Stimulated activated CD4-positive, alpha-beta T cell treated with anti-CD3 and anti-CD28 coated beads, Interleukin-12 subunit alpha, Interleukin-12 subunit beta, amount 100 ng/mL, for 24 hours (primary cell): ENCODE measurements at places on chromosomes 4 and X.

DNA sequence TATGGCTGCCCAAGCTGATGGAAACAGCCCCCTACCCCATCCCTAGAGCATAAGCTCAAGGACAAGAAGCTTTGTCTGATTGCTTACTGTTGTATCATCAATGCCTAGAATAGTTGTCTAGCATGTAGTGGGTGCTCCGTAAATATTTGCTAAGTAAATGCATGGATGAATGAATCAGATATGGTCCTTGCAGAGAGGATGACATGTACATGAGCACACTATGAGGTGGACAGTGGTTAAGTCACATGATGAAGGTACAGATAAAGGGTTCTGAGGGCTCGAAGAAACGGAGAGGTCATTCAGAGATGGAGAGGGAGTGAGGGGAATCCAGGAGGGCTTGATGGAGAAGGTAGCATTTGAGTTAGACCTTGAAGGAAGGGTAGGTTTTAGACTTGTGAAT, 214.2 kb downstream of the RBMX2 start:
- DNase-seq, result no peak

DNA sequence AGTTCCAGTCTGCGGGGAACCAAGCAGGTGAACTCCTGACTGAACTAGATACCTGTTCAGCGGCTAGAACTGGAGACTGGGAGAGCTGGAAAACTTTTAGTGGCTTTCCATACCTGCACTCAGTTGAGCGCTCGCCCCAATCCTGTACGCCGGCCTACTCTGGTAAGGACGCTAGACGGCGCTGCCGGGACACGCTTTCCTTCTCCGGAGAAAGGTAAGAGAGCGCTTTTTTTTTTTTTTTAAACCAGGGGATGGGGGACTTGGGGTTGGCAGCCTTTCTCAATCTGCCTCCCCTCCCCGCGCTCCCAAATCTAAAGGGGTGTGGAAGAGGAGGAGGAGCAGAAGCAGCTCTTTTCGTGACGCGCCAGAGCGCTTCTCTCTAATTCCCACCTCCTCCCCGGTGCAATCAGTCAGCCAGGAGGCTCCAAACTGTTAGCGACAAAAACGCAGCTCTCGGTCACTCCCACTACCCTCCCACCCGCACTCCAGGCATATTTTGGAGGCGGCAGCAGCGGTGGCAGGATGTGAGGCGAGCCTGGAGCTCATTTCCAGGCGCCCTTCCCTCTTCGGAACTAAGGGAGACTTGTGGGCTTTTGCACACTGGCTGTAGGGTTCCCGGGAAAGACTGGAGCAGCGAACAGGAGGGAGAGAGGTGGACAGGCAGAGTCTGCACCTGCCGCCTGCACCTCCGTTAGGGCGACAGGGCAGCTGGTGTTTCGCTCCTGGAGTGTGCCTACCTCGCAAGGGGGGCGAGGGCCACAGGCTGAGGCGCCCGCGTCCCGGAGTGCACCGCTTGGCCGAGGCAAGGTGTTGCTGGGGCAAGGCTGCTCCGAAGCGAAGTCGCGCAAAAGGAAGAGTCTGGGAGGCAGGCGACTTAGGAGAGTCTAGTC, at the start of gene IL1RAPL2:
TSS of gene IL1RAPL2 (plus strand) at position 409 of the 890 bp plus-strand sequence.
- DNase-seq, result no peak

- DNase-seq, result no peak
Measured at GRCh38 chrX:54695231-54695630, 102.8 kb downstream of the ITIH6 start.

DNA sequence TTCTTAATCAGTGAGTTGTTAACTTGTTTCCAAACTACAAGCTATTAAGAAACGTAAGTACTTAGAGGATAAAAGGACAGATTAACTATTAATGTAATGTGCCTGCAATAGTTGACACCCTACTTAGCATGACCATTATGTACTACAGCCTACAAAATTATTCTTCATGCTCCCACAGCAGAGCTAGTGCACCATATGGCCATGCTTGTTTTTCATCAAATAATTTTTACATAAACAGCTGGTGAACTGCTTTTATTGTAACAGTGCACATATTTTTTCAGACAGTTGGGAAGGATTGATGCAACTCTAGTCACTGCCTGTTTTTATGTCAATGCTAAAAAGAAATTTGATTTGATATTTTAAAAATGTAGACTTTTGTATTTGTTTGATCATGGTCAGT, 10.2 kb upstream of the MAGEB10 start:
- DNase-seq, result no peak

DNA sequence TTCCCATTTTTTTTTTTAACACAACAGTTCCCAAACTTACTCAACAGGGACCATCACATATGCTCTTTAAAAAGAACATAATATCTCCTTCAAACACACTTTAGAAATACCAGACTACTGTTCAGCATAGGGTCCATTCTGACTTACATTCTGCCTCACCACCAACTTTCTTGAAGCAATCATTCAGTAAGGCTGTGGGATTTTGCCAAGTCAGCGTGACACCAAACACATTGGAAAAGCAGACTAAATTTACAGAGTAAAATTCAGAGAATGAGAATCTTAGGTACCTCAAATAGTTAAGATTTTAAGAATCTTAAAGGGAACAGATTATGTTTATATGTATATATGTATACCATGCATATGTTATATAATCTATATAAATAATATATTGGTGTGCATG, 7.2 kb upstream of the PUDP start:
- DNase-seq, result no peak

DNA sequence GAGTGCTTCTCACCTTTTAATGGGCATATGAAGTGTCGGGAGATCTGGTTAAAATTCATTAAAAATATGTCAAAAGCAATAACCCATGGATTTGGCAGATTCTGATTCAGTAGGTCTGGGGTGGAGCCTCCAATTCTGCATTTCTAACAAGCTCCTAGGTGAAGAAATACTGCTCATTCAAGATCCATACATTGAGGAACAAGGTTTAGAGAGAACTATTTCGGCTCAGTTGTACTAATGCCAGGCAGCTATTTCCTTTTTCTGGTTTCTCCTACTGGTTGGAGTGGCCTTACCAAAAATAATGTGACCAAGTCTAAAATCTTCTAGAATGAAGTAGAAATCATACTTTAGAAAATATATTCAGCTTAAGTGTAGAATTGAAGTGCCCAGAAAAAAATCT, 117.5 kb downstream of the TSPAN7 start:
- no peak for DNase-seq

DNA sequence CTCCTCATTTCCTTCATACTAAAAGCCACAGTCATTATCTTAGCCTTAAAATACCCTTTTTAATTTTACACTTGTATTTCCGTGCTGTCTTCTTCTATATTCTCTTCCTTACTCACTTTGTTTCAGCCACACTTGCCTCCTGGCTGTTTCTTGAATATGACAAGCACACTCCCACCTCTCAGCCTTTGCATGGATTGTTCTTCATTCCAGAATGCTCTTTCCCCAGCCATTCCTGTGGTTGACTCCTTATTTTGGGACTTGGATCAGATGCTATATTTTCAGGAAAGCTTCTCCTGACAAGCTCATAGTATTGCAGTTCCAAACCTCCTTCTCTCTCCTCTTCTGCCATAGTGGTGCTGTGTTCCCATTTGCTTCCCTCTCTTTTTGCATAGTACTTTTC, 291.3 kb downstream of the PDHA2 start:
- no peak for DNase-seq

- DNase-seq, result no peak
Measured at GRCh38 chrX:108271397-108271787, 166.8 kb downstream of the COL4A6 start.

- DNase-seq, result peak; percentile 1
Measured at GRCh38 chrX:64204701-64205440, 637 bp downstream of the AMER1 start.

- no peak for DNase-seq
Measured at GRCh38 chrX:81316163-81316562, 114.3 kb downstream of the SH3BGRL start.

GRCh38 chr4:165299399-165300060, 27.9 kb upstream of the MSMO1 start:
- no peak for DNase-seq

DNA sequence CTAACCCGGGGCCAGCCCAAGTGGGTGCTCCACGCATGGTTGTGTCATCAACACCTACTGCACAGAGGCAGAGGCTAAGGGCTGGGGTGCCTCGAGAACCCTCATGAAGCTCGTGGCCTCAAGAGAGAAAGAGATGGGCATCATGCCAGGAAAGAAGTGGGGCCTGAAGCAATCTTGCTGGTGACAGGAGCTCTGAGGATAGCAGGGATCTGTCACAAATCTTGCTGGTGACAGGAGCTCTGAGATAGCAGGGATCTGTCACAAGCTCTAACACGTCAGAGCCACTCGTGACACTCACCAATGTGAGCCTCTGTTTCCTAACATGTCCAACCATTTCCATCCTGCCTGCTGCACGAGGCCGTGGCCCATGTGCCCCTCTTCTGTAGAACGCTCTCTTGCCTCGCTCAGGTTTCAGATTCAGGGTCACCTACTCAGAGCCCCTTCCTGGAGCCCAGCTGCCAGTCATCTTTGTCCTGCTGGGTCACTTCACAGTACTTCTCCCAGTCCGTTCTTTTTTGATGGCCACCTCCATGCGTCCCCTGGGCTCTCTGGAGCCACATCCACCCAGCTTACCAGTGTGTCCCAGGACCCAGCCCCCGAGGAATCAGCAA, 21.1 kb downstream of the PNMA6E start:
- no peak for DNase-seq

DNA sequence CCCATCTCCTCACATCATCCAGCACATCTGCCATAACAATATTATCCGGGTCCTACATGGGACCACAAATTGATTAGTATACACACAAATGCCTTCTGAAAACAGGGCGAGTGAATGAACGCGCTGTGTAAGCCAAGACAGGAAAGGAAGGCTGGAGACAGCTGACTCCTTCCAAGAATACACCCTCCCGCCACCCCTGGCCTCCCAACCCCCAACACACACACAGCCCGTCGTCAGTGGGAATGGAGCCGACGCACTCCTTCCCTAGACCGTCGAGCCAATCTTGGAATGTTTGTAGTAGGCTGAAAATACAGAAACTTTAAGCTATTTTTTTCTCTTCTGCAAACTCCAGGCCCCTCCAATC, 319 bp upstream of the MAGEH1 start:
- no peak for DNase-seq

DNA sequence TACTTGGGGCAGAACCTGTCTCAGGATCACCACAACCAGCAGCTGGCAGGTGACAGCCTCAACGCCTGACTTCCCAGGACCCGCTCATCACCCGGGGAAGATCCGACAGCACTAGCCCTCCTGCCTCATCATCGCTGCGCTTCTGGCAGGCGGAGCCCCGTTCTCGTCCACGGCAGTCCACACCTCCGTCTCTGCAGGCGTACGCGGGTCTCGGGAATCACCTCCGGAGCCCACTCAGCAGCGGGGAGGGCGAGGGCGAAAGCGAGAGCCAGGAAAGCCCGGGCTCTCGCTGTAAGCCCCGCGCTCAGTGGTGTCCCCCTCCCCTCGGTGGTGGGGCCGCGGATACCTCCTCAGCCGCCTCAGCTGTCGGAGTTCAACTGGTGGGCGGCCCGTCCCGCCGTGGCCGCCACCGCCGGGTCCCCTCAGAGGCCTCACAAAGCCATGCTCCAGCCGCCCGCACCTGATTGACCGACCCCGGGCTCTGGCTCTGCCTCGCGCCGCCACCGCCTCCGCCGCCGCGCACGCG, 518 bp upstream of the CNKSR2 start:
- peak; percentile 7 for DNase-seq

DNA sequence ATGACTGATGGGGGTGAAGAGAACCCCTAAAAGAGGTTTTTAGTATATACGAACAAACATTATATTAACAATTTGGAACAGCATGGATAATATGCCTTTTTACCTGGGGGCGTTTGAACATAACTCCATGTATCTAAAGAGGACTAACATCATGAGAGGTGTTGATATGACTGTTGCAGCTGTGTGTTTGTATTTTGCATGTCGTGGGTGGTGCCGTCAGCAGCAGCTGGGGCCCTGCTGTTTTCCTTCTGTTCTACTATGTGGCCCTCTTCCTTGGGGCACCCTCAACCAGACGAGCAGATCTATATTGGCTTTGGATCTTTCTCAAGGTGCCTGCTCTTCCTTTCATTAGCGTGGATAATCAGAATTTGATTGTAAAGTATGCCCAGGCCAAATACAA, 11.2 kb downstream of the GBA3 start:
- DNase-seq, result no peak

DNA sequence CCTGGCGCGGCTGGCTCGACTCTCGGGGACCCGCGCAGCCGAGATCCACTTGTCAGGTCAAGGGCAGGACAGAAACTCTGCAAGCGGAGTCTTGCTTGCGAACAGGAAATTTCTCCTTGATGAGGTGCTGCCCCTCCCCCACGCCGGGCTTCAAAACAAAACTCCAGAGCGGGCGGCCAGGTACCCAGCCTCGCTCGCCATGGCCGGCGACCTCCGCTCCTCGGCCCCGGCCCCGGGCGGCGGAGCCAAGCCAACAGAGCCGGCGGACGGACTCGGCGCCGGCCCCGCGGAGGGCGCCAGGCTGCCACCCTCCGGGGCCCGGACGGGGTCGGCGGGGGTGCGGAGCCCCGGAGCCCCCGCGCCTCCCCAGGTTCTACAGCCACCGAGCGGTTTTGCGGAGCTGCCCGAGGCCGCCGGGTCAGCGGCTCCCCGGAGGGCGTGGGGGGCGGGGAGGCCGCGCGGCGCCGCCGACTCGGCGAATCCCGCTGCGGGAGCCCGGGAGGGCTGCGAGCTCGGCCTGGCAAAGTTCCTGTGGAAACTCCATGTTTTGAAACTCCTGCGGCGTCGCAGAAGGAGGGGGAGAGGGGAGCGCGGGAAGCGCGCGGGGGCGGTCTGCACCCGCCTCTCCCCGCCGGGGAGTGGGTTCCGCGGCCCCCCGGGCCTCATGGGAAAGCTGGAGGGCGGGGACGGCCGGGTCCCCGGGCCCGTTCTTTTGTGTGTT, 11.7 kb upstream of the BCOR start:
- no peak for DNase-seq

DNA sequence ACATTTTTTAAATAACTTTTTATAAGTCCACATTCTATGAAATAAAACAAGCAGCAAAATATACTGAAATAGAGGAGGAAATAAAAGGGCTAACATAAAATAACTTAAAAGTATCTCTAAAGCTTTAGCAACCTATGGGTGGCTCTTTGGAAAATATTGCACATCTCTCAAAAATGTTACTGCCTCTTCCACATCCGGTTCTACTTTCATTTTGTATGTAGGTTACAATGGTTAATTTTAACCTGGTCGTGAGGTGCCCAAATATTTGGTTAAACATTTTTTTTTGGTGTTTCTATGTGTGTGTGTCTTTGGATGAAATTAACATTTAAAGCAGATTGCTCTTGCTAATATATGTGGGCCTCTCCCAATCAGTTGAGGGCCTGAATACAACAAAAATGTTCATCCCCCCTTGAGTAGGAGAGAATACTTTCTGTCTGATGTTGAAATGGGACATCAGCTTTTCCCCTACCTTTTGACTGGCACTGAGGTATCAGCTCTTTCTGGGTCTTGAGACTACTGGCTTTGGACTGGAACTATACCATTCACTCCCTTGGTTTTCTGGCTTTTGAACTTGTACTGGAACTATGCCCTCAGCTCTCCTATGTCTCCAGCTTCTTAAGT, 353.0 kb downstream of the ADAM29 start:
- no peak for DNase-seq
